ENCODE measurements at places on chromosomes 6 and 20.

DNA sequence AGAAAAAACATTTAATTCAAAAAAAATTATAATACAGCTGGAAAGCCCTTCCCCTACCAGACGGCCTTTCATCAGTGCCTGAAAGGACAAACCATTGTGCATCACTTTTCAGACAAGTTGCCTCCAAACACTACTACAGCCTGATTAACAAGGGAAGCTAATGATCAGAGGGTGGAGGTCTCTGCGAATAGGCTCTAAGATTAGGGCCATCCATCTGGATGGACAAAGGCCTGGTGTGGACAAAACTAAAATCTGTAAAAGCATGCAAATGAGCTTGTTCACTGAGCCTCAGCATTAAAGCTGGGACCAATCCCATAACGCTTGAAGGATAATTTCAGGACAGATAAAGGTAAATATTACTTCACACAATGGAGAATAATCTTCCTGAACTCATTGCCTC is 228.7 kb upstream of the PLN start:
- DNase-seq = no peak

DNA sequence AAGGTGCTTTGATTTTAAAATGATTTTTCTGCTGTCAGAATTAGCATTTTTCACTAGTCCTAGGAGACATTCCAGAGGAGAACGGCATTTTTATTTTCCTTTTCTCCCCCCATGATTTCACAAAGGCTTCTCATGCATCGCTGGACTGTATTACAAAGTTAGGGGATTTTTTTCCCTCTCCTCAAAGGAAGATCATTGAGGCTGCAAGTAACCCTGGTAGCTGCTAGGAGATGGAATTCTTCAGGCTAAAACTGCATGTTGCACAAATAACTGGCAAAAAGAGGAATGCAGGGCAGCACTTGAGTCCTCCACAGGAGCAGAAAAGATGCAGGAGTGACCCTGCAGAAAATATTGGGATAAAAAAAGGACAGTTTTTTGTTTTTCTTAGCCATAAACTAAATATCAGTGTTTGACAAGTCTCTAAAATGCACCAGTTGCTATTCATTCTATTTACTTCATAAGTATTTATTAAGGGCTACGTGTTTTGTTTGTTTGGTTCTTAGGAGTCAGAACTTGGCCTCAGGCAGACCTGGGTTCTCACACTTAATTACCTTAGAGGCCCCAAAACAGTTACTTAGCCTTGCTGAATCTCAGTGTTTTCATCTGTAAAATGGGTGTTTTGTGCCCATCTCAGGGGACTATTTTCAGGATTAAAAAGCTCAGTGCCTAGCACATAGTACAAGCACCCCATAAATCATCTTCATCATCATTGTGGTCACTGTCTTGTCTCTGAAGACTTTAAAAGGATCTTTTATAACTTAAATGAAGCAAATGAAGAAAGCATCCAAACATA is 144.5 kb upstream of the ID4 start:
- DNase-seq = no peak

DNA sequence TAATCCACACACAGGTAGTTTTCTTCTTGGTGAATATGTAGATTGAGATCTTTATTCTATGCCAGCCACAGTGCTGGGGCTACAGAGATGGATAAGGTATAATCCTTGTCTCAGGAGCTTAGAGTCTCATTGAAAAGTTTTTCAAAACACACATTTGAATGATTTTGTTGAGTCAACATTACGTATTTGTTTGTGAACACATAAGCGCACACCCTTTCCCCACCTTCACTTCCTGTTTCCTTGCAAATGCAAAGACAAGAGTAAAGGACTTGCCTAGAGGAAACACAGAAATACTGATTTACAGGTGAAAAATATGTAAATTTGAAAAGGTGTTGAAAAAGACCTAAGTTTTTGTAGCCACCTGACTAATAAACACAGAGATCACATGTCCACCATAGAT is 27.8 kb downstream of the VAPB start:
- DNase-seq = no peak

DNA sequence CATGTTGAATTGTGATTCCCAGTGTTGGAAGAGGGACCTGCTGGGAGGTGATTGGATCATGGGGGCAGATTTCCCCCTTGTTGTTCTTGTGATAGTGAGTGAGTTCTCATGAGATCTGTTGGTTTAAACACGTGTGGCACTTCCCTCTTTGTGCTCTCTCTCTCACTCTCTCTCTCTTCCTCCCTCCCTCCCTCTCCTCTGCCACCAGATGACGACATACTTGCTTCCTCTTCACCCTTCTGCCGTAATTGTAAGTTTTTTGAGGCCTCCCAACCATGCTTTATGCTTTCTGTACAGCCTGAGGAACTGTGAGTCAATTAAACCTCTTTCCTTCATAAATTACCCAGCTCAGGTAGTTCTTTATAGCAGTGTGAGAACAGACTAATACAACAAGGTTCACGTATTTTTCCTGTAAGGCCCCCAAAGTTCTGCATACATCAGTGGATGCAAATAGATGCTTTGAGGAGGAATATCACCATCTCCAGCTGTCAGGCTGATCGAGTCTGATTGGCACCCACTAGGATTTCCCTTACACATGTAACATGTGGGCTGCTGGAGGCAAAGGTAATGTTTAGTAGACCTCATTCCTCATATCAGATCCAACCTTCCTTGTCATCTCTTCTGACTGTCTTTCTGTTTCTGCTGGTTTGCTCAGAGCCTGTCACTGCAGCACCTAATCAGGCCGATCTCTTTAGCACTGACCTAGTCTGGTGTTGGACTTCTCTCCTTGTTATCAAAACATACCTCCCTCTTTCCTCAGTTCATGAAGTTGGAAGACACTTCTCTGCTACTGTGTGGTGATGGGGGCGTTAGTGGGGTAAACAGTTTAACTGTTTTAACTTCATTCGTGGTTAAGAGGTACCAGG is 54.3 kb upstream of the BACH2 start:
- no peak for DNase-seq
